ENCODE measurements at places on chromosomes 1 and 21.

- DNase-seq, result no peak
Measured at GRCh38 chr1:246267896-246268295, 239.2 kb downstream of the SMYD3 start.

DNA sequence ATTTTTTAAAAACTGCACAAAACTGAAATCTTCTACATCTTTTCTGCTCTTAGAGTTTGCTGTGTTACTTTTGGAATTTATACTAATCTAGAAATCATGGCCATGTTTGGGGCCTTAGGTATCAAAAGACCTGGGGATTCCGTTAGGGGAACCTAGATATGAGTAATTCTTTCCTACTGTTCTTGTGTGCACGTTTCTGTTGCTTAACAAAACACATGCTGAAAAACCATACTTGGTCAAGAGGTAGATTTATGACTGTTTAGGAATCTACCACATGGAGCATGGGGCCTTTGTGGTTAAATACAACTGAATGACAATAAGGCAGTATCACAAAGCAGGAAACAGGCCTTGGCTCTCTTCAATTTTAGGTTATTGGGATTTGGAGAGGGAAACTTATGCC lies 291.9 kb upstream of the USP25 start:
- DNase-seq, result no peak

DNA sequence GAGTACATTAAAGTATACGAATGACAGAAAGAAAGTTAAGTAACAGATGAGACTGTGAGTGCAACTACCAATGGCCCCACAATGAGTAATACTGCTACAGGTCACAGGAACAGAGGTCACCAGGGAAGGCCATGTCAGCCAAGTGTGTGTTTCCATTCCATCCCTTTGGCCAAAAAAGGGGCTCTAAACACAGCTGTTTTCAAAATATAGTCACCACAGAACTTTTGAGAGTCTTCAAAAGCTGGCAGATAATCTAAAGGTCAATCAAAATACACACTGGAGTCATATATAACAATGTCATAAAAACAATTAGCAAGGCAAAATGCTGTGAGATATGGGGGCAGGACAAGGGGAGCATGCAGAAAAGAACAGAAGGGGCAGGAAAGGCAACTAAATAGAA lies 10.2 kb downstream of the USP24 start:
- DNase-seq, result no peak

DNA sequence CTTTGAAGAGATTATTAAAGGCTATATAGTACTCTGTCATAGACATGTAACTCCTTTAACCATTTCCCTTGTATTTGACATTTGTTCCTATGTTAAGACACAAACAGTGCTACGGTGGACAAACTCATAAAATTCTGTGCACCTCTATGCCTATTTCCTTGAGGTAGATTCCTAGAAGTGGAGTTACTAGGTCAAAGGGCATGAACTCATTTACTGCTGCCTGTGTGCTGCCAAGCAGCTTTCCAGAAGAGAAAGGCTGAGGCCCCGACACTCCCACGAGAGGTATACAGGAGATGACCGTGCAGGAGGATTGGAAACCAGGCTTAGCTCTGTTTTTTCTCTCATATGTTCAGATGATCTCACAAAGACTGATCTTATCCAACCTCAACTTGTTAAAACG lies 34.4 kb upstream of the TENT5C start:
- no peak for DNase-seq

GRCh38 chr1:30741239-30741894 lies 16.2 kb downstream of the LAPTM5 start:
- no peak for DNase-seq

- DNase-seq, result no peak
Measured at GRCh38 chr1:192552760-192553191, 22.8 kb upstream of the RGS1 start.

- DNase-seq, result no peak
Measured at GRCh38 chr1:208061632-208062031, 150.7 kb upstream of the CD34 start.

- no peak for DNase-seq
Measured at GRCh38 chr1:204714194-204714860, 28.8 kb upstream of the LRRN2 start.

- no peak for DNase-seq
Measured at GRCh38 chr1:96722161-96722922, 758 bp downstream of the PTBP2 start.

- no peak for DNase-seq
Measured at GRCh38 chr21:30337772-30338171, 278 bp upstream of the KRTAP27-1 start.

- no peak for DNase-seq
Measured at GRCh38 chr1:86104606-86105532, 51.7 kb downstream of the COL24A1 start.

GRCh38 chr1:67441739-67442281 lies 11.6 kb upstream of the SERBP1 start:
- no peak for DNase-seq

GRCh38 chr1:235972311-235972689 lies 92.6 kb downstream of the NID1 start:
- no peak for DNase-seq

DNA sequence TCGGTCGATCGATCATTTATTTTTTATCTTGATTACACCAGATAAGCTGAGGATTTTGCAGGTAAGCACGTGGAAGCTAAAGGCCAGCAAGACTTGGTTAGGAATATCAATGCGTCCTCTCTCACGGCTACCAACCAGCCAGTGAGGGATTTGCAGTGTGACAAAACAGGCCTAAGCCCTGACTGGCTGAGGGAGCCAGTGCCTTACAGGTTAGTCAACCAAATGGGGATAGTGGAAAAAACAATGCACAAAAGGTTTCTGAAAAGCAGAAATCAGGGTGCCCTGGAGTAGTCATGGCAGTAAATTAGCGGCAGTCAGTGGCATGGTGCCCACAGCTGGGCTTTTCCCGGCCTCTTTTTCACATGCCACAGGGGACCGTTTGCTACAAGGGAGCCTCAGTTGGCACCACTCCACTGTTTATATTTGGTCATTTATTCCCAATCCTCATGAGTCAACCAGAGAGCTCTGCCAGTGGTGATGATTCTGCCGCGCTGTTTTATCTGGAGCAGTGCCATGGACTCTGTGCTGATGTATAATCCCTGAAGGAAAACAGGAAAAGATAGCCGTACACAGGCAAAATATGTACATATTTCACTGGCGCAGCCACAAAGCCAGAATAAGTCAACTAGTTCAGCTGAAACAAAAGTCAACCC lies 167.6 kb downstream of the RHOU start:
- DNase-seq, result no peak

DNA sequence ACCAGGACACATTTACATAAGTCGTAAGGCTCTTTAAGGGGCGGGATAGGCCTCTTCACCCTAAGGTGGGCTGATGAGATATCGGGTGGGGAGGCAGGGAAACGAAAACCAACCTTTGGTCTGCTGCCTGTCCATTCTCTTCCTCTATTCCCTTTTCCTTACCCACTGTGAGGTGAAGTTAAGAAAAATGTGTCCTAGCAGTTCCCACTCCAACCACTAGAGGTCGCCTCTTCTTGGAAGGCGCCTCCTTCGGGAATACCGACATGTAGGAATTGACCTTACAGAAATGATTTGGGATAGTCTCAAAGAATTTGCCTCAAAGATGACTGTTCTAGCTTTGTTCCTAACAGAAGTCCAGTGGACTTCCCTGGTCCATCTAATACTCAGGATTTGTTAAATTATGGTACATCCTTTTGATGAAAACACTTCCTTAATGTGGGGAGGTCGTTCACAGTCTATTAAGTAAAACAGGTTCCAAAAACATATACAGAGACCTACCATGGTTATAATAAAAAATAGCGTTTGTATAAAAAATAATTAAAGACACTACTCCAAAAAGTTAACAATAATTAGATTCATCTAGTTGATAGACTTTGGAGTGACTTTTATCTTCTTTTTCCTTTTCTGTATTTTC lies 14.1 kb downstream of the AZIN2 start:
- DNase-seq, result no peak

GRCh38 chr1:6638226-6638625 lies 13.6 kb downstream of the THAP3 start:
- no peak for DNase-seq

GRCh38 chr21:44653123-44653522 lies 1.3 kb downstream of the KRTAP12-4 start:
- no peak for DNase-seq

GRCh38 chr1:67919274-67920072 lies 86.2 kb upstream of the GNG12 start:
- DNase-seq, result no peak

- DNase-seq, result no peak
Measured at GRCh38 chr1:42938645-42939615, 19.7 kb downstream of the SLC2A1 start.

- no peak for DNase-seq
Measured at GRCh38 chr1:87880764-87881163, 552.1 kb downstream of the LMO4 start.

Data from cerebellar nuclear complex (tissue), 1 donor.